ENCODE measurements at places on chromosomes 12 and 14.

- DNase-seq: peak; percentile 17
These were observed 103.5 kb upstream of the BCAT1 start for GRCh38 chr12:25052196-25052913.

DNA sequence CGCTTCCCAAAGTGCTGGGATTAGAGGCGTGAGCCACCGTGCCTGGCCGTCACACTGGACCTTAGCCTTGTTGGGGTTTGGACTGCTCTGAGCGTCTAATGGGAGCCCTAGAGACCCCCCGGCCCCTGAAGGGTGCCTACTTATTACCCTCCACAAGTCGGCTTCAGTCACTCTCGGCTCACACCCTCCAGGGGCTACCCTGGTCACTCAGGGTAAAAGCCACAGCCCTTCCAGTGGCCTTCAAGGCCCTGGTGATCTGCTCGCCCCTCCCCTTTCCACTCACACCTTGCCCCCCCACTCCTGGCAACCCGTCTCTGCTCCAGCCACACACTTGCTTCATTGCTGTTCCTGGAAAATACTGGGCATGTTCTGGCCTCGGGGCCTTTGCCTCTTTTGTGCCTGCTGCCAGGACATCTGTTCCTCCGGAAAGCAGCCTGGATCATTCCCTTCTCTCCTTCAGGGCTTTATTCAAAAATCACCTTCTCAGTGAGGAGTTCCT is 3.6 kb upstream of the MORN3 start:
- DNase-seq: no peak

DNA sequence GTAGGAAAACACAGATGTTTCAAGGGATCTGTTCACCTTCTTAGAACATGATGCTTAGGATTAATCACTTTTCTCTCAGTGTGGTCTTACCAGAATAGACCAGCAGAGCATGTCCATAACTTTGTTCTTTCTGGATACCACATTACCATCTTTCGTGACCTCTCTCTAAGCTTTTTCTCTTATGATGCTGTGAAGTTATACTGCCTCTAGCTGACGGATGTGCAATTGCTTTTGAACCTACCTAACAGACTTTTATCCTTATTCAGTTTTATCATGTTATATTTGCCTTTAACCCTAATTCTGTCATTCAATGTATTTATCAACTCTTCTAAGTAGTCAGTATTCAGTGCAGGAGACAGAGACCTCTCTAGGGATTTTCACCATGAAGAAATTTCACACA is 246.7 kb downstream of the DACT1 start:
- DNase-seq: no peak

DNA sequence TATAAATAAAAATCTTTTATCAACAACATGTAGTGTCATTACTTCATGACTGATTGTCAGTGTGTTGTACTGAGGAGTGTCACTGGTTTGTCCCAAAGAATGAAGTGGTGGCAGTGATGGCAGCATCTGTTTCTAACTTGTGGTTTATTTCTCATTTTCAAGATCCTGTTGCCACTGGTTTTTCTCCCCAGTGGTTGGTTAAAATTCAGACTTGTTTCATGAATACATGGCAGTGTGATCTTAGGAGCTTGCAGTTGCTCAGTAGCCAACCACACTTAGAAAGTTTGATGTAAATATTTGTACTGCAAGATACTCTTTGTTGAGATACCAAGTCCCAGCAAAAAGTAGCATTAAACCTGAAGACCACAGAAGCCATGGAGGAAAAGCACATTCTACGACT is 69.8 kb downstream of the PLEKHA5 start:
- DNase-seq: no peak

GRCh38 chr12:89073659-89074058 is 278.6 kb downstream of the DUSP6 start:
- no peak for DNase-seq

- no peak for DNase-seq
These were observed 308.7 kb downstream of the SOX5 start for GRCh38 chr12:23640754-23641153.

GRCh38 chr12:12206776-12207388 is 60.0 kb downstream of the LRP6 start:
- no peak for DNase-seq

GRCh38 chr14:91806716-91807115 is 60.6 kb downstream of the TC2N start:
- no peak for DNase-seq

DNA sequence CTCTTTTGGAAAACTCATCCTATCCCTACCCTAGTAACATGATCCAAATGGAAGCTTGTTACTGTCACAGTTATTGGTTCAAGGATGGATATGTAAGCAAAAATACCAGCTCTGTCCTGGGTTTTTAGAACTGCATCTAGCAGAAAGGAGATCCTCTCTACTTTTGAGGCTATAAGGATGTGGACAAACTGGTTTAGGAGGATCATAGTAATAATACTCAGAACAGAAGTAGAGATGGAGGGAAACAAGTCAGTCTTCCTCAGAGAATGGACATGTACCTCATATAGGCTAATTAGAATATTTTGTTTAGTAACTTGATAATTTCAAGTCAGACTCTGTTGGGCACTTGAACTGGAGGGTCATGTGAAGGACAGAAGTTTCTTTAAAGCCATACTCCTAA is 26.6 kb downstream of the FUT8 start:
- no peak for DNase-seq

DNA sequence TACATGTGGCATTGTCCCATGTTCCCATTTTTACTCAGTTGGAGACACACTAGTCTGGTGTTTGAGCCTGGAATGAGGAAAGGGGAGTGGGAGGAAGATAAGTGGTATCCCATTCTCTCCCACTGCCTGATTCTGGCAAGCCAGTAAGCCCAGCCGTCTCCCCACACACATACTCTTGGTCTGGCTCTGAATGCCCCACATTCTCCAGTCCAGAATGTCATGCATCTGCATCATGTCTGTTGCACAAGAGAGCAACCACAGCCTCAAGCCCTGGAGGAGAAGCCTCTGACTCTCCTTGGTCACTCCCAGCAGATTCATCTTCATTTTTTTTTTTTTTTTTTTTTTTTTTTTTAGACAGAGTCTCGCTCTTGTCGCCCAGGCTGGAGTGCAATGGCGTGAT is 48.0 kb downstream of the DRAM1 start:
- no peak for DNase-seq

DNA sequence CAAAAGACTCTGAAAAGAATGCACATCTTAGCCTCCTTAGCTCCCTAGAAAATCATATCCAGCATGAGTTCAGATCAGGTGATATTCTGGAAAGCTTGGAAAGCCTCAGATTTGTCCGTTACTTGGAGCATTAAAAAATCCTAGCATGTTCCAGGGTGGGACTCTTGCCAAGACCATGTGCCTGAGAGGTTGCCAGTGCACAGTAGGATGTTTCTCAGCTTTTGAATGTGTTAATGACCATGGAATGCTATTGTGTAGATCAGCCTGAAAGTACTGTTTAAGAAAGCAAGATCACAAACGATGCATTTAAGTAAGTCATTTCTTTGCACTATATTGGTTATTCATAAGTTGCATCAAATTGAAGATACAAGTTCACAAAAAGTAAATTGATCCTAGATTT is 230.5 kb downstream of the ETNK1 start:
- no peak for DNase-seq

- no peak for DNase-seq
These were observed 20.8 kb upstream of the FBLN5 start for GRCh38 chr14:91968280-91968679.

DNA sequence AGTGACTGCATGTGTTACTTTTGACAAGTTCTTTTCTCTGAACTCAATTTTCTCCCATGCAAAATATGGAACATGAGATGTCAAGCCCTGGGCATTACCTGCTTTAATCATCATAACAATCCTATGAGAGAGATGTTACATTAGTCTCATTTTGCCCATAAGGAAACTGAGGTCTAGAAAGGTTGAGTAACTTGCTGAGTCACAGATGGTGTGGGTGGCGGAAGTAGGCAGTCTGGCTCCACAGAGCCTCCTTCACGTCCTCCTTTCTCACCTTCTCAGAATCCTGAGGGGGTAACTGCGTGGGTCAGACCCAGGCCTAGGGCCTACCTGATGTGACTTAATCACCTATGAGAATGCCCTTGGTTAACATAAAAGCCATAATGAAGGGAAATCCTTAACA is 50.7 kb downstream of the TMTC1 start:
- DNase-seq: no peak

DNA sequence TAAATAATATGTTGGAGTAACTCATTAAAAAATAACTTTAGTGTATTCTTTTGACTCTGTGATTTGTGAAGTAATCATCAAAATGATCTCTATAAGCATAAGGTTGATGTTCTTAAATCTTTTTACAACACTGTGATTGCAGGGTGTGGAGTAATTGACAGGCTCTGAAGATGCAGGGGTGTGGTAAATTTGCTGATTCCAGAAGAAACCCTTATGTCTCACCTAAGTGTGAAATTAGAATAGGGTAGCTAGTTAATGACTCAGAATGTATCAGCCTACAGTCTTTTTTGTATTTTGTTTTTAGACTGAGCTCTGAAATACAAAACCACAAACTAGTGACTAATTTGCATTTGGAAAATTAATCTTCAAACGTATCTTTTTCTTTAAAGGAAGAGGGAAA is 5.9 kb downstream of the PRPF39 start:
- no peak for DNase-seq

DNA sequence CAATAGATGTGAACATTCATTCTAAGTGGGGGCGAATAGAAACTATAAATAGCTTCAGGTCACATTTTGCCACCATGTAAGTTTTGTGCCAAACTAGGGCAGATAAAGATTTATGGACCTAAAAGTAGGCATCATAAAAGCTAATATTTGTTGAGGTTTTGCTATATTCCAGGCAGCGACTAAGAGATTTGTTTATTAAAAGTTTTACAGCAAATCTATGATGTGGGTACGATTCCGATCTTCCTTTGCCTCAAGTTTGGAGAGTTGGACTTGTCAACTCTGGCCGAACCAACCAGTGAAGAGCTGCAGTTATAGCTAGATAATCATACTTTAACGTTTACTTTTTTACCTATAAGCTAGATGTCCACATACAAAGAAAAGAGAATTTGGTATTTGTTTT is 1.6 kb downstream of the MAPK1IP1L start:
- DNase-seq: no peak

- no peak for DNase-seq
These were observed 1020.4 kb upstream of the FBXO33 start for GRCh38 chr14:40452674-40453073.

- DNase-seq: no peak
These were observed 155.0 kb downstream of the PAWR start for GRCh38 chr12:79535751-79536150.

GRCh38 chr12:114995891-114996290 is 311.9 kb upstream of the TBX3 start:
- DNase-seq: no peak

DNA sequence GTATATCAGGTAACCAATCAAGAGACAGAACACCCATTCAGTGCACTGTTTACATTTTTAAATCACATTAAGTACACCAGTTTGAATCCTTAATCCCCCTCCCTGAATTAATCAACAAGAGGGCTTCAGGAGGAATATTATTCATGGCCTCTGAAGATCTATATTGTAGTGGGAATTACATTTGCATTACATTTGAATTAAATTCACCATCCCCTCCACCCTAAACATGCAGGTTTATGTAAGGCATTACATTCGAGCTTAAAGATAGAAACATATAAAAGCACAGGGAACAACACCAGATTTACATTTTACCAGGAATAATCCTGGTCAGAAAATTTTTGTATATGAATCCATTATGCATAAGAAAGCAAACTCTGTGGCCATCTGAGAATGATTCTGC is 197.8 kb upstream of the KITLG start:
- DNase-seq: no peak

GRCh38 chr12:152440-152839 is 61.5 kb downstream of the SLC6A12 start:
- DNase-seq: no peak

DNA sequence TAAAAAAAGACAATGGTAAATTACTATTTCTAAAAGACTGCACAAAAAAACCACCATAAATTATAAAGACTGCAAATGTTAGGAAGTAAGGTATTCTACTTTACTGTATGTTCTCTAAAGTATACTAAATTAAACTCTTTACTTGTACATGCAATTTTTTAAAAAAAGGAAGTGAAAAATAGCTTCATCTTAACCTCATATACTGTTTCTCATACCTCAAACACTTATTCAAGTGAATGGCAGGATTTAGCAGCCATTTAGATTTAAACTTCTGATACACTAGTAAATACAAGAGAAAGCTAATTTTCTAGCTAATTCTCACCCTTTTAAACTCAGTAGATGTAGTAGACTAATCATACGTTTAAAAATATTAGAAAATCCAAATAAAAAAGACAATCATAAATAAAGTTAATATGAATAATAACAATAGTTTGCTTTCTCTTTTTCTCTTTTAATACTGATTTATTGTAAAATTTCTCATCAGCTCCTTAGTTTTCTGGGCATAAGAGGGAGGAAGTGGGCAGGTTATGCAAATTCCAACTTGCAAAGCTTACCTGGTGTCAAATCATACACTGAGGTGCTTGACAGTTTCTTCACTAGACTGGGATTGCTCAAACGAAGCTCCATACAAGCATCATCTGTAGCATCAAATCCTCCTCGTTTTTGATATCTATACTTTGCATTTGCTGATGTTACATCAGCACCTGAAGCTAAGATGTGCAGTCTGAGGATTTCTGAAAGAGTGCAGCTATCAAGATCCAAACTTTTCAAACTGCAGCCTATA is 71.0 kb upstream of the CFL2 start:
- no peak for DNase-seq

- no peak for DNase-seq
These were observed 13.2 kb downstream of the TAOK3 start for GRCh38 chr12:118359541-118359915.

DNA sequence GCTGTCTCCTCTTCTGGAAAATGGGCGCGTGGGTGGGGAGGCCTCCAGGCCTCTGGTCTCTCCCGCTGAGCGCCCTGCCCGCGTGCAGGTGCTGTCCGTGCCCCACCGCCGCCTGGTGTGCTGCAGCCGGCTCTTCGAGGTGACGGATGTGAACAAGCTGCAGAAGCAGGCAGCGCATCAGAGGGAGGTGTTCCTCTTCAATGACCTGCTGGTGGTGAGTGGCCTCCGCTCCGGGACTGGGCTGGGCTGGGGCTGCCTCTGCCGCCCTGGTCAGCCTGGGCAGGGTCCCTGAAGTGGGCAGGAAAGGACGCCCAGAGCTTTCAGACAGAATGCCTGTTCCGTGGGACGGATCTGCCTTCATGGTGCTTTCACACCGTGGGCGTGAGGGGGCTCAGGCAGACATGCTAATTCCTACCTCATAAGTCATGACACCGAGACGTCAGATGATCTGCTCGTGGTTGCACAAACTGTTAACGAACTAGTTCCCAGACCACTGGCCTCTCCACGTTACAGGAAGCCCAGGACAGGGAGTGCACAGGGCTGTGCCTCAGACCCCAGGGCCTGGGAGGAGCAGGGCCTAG is 50.5 kb downstream of the SLC6A12 start:
- DNase-seq: no peak

DNA sequence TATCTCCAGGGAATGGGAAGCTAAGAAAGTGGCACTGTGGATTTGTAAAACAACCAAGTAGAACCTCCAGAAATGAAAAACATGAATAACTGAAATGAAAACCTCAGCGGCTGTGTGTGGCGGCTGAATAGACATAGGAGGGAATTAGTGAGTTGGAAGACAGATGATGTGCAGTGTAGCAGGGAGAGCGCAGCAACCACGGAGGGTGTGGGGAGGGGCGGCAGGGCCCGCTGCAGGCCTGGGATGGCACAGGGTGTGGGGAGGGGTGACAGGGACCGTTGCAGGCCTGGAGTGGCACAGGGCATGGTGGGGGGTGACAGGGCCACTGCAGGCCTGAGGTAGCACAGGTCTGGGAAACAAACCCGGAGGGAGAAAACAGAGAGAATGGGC is 51.1 kb downstream of the BEGAIN start:
- DNase-seq: no peak

- DNase-seq: no peak
These were observed 263.4 kb upstream of the PLEKHG7 start for GRCh38 chr12:92439420-92439805.

All from stimulated activated CD8-positive, alpha-beta memory T cell treated with anti-CD3 and anti-CD28 coated beads, Interleukin-7, amount 100 ng/mL, for 1 hour (primary cell).